ENCODE measurements at places on chromosomes 6 and 20.

- no peak for DNase-seq
Observed at GRCh38 chr6:68633281-68633971, 1.7 kb upstream of the ADGRB3 start.

- DNase-seq: no peak
Observed at GRCh38 chr20:57707849-57708693, 1.7 kb downstream of the PMEPA1 start.

DNA sequence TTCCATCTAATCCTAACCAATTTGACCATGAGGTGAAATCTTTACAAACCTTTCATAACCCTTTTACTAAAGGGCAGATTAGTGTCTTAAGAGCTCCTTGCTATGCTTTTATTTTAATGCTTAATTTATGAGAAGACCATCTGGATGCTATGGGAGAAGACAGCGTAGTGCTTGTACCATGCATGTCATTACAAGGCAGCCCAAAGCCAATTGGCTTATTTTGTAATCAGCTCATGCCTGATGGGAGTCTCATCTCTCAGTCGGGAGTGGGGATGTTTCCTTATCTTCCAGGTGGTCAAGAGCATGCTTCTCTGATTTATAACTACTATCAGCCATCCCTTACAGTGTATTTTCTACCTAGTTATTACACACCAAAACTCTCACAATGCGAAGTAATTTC lies 304.7 kb downstream of the FARS2 start:
- DNase-seq: no peak

DNA sequence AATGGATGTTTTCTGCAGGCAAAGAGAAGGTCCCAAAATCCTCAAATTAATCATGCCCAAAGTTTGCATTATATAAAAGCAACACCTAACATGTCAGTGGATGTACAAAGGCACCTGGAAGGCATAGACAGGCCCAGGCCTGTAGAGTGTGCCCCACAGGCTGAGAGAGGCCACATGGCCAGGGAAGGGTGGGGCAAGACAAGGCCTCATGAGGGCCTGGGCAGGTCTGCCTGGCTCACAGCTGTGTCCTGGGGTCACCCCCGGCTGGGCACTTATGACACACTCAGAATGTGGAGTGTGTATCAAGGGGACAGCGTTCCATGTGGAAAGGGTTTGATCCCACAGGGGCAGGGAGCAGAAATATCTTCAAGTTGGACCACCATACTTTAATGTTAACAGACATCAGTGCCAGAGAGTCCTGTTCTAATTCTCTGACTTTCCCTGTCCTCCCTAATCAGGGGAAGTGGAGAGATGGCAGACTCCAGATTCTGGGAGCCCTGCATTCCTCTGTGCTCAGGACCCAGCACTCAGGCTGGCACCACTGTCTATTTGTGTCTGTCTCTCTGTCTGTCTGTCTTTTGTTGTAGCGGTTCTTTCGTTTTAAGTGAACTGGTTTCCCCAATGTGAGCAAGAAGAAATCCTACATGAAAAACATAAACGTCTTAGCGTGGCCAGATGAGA lies 178.3 kb upstream of the FOXA2 start:
- no peak for DNase-seq

DNA sequence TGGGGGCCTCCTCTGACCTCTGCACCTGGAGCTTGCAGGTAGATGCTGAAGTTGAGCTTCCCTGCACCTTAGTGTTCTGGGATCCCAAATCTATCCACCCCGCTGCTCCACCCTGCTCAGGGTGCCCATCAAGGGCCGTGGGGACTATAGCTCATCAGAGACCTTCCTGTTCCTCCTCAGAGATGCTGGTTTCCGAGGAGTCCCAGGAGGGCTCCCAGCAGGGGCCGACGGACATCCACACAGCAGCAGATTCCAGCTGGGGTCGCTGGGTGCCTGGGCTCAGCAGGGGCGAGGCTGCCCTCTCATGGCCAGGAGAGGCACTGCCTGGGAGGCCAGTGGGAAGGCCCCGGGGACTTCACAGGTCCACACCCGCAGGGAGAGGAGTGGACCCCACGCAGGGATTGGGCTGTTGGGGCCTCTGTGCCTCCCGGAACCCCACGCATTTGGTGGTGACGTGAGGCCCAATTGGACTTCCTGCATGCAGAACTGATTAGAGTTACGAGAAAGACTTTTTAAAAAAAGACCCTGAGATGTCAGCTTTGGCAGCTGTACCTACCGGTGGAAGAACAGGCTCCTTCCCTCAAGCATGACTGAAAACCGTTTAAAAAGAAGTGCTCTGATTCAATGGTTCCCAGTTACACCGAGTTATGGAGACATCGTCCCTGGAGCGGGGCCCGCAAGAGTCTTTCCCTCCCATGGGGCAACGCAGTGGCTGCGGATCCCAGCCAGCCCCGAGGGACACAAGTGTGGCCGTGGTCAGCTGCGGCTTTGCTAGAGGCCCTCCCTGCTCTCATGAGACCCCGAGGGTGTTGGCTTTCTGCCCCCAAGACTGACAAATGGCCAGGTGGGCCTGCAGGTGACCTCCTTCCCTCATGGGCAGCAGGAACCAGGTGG lies 25.3 kb upstream of the SLCO4A1 start:
- peak; percentile 76 for DNase-seq

DNA sequence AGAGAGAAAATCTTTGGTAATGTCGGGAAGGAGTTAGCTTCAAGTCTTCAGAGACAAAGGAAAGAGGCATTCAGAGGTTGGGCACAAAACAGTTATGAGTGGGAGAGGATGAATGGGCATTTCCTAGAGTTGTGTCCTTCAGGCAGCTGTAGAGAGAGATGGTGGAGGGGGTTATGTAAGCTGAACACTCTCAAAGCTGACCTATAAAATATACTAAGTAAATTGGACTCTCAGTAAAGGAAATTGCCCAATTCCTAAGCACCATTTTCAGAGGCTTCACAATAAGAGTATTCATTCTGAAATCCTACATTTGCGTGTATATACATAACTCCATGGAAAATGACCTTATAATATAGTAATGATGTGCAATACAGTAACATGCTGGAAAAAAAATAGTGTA lies 161.2 kb downstream of the KCNQ5 start:
- no peak for DNase-seq

- no peak for DNase-seq
Observed at GRCh38 chr20:9516234-9516871, 2.0 kb downstream of the LAMP5 start.

GRCh38 chr6:41921712-41921998 lies 356 bp downstream of the BYSL start:
- DNase-seq: no peak

- DNase-seq: no peak
Observed at GRCh38 chr6:134961366-134961765, 11.5 kb upstream of the ALDH8A1 start.

DNA sequence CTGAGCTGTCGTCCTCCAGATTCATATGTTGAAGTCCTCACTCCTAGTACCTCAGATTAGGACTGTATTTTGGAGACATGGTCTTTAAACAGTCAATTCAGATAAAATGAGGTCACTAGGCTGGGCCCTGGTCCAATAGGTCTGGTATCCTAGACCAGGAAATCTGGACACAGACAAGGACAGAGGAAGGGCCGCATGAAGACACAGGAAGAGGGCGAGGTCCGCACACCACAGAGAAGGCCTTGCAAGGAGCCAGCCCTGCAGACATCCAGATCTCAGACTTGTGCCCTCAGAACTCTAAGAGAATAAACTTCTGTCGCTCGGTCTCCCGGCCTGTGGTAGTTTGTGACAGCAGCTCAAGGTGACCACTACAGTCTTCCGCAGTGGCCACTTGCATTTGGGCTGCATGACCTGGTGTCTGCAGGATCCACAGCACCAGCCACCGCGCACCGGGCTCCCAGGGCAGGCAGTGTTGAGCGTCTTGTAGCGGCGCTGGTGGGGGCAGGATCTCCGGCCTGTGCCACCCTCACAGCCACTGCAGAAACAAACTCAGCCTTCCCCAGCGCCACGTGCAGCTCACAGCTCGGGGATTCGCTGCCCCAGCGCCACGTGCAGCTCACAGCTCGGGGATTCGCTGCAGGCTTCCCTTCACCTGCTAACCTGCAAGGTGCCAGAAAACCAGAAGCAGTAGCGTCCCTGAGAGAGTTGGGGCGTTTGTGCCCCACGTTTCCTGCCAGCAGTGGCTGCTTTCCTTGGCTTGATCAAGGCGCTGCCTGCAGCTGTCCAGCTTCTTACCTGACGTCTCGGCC lies 6.0 kb upstream of the RBM38 start:
- no peak for DNase-seq

DNA sequence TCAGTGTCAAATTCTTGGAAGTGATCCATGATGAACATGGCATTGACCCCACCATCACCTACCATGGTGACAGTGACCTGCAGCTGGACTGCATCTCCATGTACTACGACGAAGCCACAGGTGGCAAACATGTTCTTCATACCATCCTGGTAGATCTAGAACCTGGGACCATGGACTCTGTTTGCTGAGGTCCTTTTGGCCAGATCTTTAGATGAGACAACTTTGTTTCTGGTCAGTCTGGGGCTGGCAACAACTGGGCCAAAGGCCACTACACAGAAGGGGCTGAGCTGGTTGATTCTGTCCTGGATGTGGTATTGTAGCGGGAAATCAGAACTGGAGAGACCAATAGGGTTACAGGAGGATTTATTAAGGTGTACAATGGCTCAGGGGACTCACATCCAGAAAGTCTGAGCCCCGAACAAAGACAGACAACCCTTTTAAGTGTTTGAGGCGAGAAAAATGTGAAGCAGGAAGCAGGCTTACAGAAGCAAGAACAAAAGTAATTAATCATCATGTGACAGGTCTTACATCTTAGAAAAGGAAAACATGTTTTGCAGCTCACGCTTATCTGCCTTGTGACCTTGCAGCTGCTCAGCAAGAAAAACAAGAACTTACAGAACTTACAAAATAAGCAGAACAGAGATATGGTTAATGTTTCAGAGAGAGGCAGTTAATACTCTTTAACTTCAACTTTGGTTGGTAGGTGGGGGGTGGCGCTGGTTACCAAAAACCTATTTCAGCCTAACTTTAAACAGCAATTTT lies 58.8 kb upstream of the MOCS1 start:
- DNase-seq: no peak

DNA sequence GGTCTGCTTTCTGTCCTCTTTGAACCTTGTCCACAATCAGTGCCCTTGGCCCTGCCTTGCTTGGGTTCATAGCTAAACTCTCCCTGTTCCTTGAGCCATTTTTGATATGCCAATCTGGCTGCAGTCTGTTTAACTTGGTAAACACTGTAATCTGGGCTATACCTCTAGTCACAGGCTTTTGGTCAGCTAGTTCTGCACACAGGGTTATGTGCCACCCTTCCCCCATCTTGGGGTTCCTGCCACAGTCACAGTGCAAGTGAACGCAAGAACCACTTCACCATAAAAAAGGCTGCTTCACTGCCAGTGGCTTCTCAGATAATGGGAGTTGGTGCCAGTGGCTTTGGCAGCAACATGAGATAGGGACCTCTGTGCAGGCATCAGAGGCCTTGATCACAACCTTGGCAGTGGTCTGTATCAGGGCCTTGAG lies 10.9 kb upstream of the ATRN start:
- DNase-seq: no peak

GRCh38 chr6:73983367-73983766 lies 287.4 kb downstream of the CD109 start:
- no peak for DNase-seq

GRCh38 chr20:2626853-2627541 lies 25.4 kb upstream of the NOP56 start:
- no peak for DNase-seq

DNA sequence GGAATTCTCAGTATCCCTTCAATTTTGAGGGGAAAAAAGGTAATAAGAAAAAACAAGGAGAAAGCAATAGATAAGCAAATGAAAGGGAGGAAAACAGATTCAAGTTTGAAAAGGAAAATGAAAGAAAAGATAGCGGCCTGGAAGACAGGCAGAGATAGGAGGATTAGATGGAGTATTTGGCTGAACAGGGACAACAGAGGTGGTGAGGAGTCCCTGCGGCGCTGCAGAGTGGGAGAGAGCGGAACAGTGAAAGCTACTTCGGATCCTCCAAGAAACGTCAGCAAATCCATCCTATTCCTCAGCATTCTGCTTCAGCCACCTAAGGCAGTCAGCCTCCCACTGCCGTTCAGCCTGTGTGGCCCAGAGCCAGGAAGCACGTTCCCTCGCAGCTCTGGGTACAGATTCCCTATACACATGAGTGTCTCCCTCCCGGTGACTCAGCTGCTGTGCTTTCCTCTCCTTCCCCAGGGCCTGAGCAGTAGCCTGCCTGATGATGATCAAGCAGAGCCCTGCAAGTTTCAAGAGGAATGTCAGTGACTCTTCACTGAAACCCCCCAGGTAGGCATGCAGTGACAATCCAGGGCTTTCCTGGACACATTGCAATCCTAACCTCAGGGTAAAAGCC lies 43.4 kb upstream of the CDYL start:
- no peak for DNase-seq

- no peak for DNase-seq
Observed at GRCh38 chr6:159899994-159900745, 9.4 kb downstream of the MAS1 start.

- no peak for DNase-seq
Observed at GRCh38 chr6:111600154-111600553, 5.5 kb downstream of the TRAF3IP2 start.

DNA sequence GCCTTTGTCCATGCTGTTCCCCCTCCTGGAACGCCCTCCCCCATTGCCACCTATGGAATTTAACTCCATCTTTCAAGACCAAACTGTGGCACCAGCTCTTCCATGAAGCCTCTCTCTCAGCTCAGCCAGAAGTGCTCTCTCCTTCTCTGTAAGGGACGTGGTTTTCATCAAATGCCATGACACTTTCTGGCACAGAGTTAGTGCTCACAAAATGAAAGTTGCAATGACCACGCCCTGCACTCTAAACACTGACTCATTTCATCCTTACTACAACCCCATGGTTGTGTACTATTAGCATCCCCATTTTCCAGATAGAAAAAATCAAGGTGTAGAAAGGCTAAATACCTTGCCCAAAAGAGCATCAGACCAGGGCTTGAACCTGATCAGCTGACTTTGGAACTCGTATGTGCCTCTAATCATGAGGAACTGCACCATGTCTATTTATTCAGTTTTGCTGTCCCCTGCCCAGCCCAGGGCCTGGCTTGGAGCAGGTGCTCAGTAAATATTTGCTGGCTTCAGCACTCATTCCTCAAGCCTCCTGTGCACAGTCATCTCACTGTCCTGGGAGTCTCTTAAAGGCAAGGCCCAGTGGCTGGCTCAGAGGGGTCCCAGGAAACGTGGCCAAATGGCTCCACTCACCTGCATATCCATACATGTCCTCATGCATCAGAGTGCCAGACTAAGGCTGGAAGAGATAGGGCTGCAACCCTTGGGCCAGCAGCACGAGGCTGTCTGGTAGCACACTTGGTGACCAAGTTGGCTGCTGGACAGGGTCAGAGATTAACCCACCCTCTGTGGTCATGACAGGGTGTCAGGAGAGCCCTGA lies 77.9 kb downstream of the MRPL14 start:
- no peak for DNase-seq

- DNase-seq: no peak
Observed at GRCh38 chr6:14739827-14740226, 506.0 kb upstream of the JARID2 start.

GRCh38 chr6:40998661-40999060 lies 40.4 kb downstream of the UNC5CL start:
- DNase-seq: no peak

Data from memory B cell (primary cell).